ENCODE measurements at places on chromosomes 6 and 20. TPM values are rescaled to one million over a fixed set of nuclear protein-coding genes. Genes with fewer than 3 reads are reported as not detected.

The CLIC5 gene
- not detected for total RNA-seq

The RBBP8NL gene
- total RNA-seq, result not detected

The ZNF311 gene
- 1.2 TPM for total RNA-seq

The ZBTB46 gene
- 6.8 TPM for total RNA-seq

The BEND3 gene
- 2.3 TPM for total RNA-seq

The NRSN1 gene
- total RNA-seq, result not detected

The CLVS2 gene
- not detected for total RNA-seq

The MATN4 gene
- not detected for total RNA-seq

The MEI4 gene
- not detected for total RNA-seq

The TMEM200A gene
- total RNA-seq, result 21.9 TPM

The TRIM40 gene
- total RNA-seq, result not detected

The NFATC2 gene
- total RNA-seq, result 0.28 TPM

The PRRT1 gene
- not detected for total RNA-seq

The SLA2 gene
- not detected for total RNA-seq

The TMEM151B gene
- total RNA-seq, result 1.3 TPM

The TP53TG5 gene
- total RNA-seq, result not detected

The TREM1 gene
- total RNA-seq, result not detected

The ADTRP gene
- total RNA-seq, result 3.9 TPM

The DZANK1 gene
- total RNA-seq, result 1.7 TPM

The BFSP1 gene
- 9.7 TPM for total RNA-seq

The RIMS4 gene
- 0.02 TPM for total RNA-seq

The MCHR2 gene
- not detected for total RNA-seq

The LY86 gene
- not detected for total RNA-seq

The C6orf52 gene
- total RNA-seq, result 16.5 TPM

The RBPJL gene
- total RNA-seq, result not detected

The FABP7 gene
- total RNA-seq, result not detected

The PLN gene
- not detected for total RNA-seq

The TRPC4AP gene
- 48.6 TPM for total RNA-seq

The PBOV1 gene
- not detected for total RNA-seq

The NMBR gene
- not detected for total RNA-seq

The CDC40 gene
- total RNA-seq, result 18.5 TPM

The LAMA2 gene
- 4.3 TPM for total RNA-seq

The BPI gene
- total RNA-seq, result not detected

The CGA gene
- not detected for total RNA-seq

The ARMC2 gene
- total RNA-seq, result 1.7 TPM

The SLC22A1 gene
- total RNA-seq, result 0.17 TPM

The RAET1L gene
- not detected for total RNA-seq

The ACSS2 gene
- total RNA-seq, result 40.1 TPM

The RNF146 gene
- 28.2 TPM for total RNA-seq

The CSTF1 gene
- total RNA-seq, result 68.4 TPM

The HLA-F gene
- total RNA-seq, result 8.2 TPM

The GJE1 gene
- total RNA-seq, result not detected

The PRL gene
- total RNA-seq, result not detected

The EDEM2 gene
- 34.4 TPM for total RNA-seq

The CCN5 gene
- total RNA-seq, result not detected

The SMIM29 gene
- total RNA-seq, result 49.6 TPM

The MAFB gene
- total RNA-seq, result 0.62 TPM

The NINL gene
- total RNA-seq, result 9.1 TPM

The SYNDIG1 gene
- total RNA-seq, result 4.9 TPM

The SLC35D3 gene
- total RNA-seq, result not detected

The SEMG1 gene
- not detected for total RNA-seq

The HSPA1A gene
- total RNA-seq, result 1.2 TPM

The IDH3B gene
- 258 TPM for total RNA-seq

The TLDC2 gene
- not detected for total RNA-seq

The DHX35 gene
- 12.1 TPM for total RNA-seq

Data from A172 (cell line).